Fibroblast of villous mesenchyme (primary cell): ENCODE measurements at places on chromosomes 1 and 21. TPM values are rescaled to one million over a fixed set of nuclear protein-coding genes. Genes with fewer than 3 reads are reported as not detected.

Gene OR2M4
- total RNA-seq = not detected in 2 replicates

Gene PLA2G5
- total RNA-seq = 0.32 TPM in 1 of 2 replicates, not detected in the other

Gene RNF19B
- total RNA-seq = 9.3 and 9.5 TPM in 2 replicates

Gene AADACL4
- total RNA-seq = 0.43 TPM in 1 of 2 replicates, not detected in the other

Gene LRRC71
- total RNA-seq = not detected in 2 replicates

GRCh38 chr1:15459771-15460707, 3.5 kb downstream of the CELA2A start:
- DNase-seq = no peak

- DNase-seq = peak; percentile 56
Measured at GRCh38 chr21:45957981-45958600, 23.5 kb upstream of the COL6A1 start.

- no peak for DNase-seq
Measured at GRCh38 chr1:64745986-64746940, 1.4 kb downstream of the RAVER2 start.

DNA sequence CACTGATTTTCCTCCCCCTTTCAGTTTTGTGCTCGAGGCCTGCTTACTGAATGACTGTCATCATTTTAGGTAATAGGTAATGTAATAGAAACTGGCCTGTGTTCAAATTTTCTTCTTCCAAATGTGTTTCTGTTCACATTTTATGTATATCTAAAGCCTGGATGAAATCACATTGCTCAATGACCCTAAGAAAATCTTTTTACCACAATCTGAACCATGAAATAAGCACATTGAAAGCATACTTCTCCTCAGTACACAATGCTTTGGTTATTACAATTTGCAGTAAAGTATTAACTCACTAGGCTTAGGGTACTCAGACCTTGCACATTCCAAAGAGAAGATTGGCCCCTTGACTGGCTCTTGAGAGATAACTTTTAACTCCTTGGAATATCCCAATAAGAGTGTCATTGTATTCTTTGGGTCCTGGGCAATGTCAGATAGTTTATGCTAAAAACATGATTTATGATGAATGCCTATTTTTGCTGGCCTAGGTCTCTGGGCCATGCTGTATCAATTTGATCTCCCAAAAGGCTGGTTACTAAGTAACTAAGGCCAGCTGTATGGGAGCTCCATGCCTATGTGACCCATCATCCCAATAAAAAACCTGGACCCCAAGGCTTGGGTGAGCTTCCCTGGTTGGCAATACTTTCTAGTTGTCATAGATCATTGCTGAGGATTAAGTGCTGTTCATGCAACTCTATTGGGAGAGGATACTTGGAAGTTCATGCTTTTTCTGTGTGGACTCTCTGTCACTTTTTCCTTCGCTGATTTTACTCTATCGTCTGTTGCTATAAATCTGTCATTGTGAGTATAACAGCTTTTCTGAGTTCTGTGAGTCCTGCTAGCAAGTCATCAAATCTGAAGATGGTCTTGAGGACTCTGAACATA, 293.9 kb downstream of the GRIK1 start:
- DNase-seq = peak; percentile 6

GRCh38 chr1:113946678-113947387, 17.7 kb downstream of the HIPK1 start:
- peak; percentile 42 for DNase-seq

DNA sequence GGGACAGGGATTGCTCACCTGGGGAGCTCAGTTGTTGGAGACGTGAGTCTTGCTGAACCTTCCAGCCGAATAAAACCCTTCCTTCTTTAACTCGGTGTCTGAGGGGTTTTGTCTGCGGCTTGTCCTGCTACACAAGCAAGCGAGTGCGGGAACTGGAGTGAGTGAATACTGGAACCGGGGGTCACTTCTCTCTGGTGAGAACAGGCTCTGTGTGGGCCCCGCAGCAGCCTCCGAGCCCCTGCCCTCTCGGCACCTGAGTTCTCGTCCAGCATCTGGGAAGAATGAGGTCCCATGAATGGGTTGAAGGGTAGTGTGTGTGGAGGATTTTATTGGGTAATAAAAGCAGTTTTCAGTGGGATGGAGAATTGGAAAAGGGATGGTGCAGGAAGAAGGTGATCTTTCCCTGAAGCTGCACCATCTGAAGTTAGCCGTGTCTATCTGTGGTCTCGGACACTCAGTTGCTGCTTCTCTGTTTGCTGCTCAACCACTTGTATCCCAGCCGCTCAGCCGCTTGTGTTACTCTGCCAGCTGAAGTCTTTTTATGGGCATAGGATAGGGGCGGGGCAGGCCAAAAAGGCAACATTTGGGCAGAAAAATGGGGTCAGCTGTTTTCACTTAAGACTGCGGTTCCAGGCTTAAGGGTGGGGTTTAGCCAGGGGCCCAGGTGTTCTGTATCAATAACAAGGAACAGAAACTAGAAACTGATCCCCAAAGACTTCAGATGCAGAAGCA, 450.6 kb upstream of the CAMK1G start:
- DNase-seq = no peak

DNA sequence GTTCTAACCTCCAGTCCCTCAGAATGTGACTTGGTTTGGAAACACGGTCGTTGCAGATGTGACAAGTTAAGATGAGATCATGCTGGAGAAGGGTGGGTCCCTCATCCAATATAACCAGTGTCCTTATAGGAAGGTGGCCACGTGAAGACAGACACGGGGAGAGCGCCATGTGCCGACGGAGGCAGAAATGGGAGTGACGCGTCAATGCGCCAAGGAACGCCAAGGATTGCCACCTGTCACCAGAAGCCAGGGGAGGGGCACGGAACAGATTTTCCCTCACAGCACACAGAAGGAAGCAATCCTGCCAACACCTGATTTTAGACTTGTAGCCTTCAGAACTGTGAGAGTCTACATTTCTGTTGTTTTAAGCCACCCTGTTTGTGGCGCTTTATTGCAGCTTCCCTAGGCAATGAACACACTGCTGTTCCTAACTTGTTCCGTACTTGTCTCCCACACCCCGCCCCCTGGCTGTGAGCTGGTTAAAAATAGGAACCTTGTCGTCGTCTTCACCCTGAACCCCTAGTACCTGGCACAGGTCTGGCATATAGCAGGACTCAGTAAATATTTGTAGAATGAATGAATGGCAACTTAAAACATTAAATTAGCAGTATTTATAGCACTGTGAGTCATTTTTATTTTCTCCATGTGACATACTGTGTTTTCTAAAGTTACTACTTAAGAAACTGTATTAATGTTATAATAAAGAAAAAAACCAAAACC, 14.2 kb downstream of the RIMS3 start:
- no peak for DNase-seq

DNA sequence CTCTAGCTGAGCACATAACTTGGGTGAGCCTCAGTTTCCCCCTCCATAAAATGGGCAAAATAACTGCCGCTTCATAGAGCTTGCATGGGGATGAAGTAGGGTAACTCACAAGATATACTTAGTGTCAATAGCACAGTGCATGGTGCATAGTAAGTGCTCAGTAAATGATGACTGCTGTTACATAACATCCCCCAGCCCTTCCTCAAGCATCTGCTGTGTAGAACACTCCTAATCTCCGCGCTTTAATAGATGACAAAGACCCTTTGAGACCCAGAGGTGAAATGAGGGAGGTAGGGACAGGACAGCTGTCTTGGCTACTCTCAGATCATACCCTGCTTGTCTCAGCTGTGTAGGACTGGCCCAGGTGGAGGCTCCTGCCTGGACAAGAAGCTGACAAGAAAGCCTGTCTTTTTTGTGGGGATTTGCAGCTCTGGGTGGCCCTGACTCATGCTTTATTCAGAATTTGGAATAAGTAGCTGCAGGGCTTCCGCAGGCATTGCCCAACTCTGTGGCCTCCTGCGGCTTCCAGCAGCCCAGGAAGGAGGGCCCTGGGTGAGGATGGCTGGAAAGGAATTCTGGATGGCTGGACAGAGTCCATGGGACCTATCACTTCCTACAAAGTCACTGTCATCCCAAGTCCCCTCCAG, 20.7 kb upstream of the PADI4 start:
- peak; percentile 46 for DNase-seq

DNA sequence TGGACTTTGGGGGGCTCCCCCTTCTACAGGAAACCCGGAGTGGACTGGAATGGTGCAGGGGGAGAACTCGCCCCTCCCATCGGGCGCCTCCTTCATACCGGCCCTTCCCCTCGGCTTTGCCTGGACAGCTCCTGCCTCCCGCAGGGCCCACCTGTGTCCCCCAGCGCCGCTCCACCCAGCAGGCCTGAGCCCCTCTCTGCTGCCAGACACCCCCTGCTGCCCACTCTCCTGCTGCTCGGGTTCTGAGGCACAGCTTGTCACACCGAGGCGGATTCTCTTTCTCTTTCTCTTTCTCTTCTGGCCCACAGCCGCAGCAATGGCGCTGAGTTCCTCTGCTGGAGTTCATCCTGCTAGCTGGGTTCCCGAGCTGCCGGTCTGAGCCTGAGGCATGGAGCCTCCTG, at the start of gene TNFRSF14:
TSS of gene TNFRSF14 (plus strand) at position 95 of the 401 bp plus-strand sequence. CDS start at position 389, 294 bp downstream.
- DNase-seq = peak; percentile 75
